ENCODE measurements at places on chromosomes 7 and 10.
A peak's percentile ranks its signal among the peaks of the same experiment; 100 is the strongest.

GRCh38 chr10:29224631-29225030 lies 64.2 kb upstream of the LYZL1 start:
- DNase-seq, result no peak

DNA sequence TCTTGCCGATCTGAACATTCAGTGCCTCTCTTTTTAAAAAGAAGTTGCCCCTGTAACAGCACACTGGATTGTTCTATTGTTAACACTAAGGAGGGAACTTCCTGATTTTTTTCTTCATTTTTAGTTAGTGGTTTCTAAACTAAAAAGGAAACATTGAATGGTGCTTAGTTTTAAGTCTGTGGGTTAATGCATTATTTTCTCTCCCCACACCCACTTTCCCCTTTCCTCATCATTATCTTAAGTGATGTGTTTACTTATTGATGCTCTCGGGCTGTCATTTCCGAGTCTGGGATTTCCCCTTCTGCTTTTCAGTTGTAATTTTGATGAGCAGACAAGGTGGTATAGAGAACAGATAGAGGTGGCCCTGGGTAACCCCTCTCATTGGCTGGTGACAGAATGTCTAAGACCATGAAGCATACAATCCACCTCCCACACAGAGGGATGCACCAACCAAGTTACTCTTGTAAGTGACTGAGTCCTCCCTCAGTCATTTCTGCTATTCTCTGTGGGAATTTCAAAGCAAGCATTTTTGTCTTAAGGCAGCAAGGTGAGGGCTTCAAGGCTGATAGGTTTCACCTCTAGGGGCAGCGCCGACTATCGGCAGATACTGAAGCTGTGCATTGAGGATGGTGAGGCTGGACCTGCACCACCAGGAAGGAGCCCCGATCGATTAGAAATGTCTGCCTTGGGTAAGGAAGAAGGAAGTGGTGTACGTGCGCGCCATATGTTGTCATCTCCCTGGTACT lies 49.5 kb downstream of the CHN2 start:
- no peak for DNase-seq

- no peak for DNase-seq
These were observed 118.5 kb downstream of the ARL4A start for GRCh38 chr7:12805957-12806356.

GRCh38 chr10:13961097-13961496 lies 369.6 kb downstream of the FRMD4A start:
- DNase-seq, result no peak

GRCh38 chr7:86733783-86734182 lies 90.1 kb downstream of the GRM3 start:
- DNase-seq, result no peak

- DNase-seq, result peak; percentile 70
These were observed 52.8 kb downstream of the NRF1 start for GRCh38 chr7:129664029-129665012.

GRCh38 chr7:148492157-148492860 lies 98.3 kb upstream of the C7orf33 start:
- DNase-seq, result no peak

GRCh38 chr7:2175514-2175913 lies 57.2 kb downstream of the MAD1L1 start:
- DNase-seq, result no peak

GRCh38 chr10:6721964-6722615 lies 142.0 kb upstream of the PRKCQ start:
- no peak for DNase-seq

- no peak for DNase-seq
These were observed 21.6 kb downstream of the RBM28 start for GRCh38 chr7:128322040-128322643.

- DNase-seq, result peak; percentile 91
These were observed at the start of gene COPS6 for GRCh38 chr7:100088621-100089457. COPS6 (plus strand) TSS chr7:100088969; CDS start chr7:100088991, 22 bp downstream.

GRCh38 chr7:45944058-45944457 lies 23.0 kb upstream of the IGFBP3 start:
- DNase-seq, result no peak

DNA sequence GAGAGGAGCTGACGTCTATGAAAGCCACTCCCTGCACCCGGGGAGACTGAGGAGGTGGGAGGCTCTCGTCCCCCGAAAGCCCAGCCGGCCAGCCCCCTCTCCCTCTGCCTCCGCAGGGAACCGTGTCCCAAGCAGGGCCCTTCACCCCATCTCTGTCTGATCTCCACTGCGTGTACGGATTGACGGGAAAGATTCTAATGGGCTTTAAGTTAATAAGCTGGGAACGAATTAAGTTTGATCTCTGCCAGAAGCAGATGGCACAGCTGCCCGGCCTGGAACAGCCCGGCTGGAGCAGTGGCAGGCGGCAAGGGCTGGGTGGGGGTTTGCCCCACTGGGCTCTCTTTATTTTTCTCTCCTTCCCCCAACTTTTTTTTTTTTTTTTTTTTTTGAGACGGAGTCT lies 6.1 kb upstream of the SLC29A4 start:
- no peak for DNase-seq

DNA sequence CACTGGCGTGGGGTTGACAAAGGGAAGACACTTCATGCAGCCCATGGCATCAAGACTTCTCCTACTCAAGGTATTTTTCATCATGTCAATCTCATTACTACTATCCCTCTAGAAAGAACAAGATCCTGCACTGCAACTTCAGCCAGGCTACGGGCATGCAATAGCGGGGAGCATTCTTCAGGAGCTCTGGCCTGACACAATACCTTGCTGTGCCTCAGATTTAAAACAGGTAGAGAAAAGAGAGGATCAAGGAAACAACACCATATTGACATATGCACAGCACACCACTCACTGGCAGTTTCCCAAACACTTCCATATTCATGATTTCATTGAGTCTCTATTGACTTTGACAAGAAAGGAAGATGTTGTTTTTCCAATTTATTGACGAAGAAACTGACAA lies 51.5 kb downstream of the DOCK4 start:
- no peak for DNase-seq

DNA sequence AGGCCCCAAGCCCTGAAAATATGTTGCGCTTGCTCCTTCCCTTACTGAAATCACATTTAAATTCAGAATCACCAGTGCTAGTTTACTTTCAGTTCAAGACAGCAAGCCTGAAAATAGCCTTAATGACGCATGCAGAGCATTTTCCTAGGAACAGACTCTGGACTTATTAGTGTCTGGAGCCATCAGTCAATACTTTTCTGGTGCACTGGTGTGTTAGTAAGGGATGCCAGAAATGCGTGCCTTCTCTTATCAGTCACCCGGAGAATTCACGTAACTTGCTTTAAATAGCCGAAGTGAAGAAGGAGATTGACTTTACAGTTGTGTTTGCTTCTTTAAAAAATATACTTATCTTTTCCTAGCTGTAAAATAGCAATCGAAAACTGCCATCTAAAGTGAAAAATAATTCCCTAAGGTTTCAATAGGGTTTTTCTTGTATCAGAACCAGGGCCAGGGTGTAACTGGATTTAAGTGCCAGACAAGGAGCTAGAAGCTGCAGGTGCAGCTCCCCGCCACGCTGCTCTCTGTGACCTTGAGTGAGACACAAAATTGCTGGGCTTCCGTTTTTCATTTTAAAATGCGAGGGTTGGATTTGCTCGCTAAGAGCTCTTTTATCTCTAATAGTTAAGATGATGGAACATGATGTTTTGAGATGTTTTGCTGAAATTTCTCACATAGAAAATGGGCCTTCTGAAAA lies 177.8 kb downstream of the NSUN6 start:
- DNase-seq, result no peak

DNA sequence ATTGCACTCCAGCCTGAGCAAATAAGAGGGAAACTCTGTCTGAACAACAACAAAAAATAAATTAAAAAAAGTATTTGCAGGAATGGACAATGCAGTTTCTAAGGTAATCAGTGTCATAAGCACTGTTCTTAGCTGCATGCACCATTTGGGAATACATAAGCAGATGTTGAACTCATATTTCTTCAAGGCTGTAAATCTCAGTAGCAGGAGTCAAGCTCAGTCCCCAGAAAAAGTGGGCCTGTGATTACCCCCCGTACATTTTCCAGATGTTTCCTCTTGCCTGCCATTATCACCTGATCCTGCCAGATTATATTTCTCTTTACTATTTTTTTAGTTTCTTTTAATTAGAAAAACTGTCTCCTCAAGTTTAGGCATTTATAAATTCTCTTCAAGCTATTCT lies 667.6 kb upstream of the ANKRD30A start:
- DNase-seq, result no peak

GRCh38 chr7:25756601-25757000 lies 395.4 kb upstream of the NFE2L3 start:
- DNase-seq, result no peak

DNA sequence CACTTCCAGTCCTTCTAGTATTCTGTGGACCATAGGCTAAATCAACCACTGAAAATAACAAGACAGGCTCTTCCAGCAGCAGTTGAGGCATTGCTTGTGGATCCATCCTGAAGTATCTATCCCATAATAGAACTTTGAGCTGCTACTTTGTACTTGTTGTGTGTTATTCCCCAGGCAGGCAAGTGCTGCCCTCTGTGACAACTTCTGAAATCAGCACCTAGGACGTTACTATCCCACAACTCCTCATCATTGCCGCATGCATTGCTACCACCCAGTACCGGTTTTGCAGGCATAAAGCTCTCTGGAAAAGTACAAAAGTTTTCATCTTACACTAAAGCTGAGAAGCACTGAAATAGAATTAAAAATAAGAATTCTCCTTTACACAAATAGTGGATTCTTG lies 145.3 kb downstream of the HTR7 start:
- DNase-seq, result no peak

DNA sequence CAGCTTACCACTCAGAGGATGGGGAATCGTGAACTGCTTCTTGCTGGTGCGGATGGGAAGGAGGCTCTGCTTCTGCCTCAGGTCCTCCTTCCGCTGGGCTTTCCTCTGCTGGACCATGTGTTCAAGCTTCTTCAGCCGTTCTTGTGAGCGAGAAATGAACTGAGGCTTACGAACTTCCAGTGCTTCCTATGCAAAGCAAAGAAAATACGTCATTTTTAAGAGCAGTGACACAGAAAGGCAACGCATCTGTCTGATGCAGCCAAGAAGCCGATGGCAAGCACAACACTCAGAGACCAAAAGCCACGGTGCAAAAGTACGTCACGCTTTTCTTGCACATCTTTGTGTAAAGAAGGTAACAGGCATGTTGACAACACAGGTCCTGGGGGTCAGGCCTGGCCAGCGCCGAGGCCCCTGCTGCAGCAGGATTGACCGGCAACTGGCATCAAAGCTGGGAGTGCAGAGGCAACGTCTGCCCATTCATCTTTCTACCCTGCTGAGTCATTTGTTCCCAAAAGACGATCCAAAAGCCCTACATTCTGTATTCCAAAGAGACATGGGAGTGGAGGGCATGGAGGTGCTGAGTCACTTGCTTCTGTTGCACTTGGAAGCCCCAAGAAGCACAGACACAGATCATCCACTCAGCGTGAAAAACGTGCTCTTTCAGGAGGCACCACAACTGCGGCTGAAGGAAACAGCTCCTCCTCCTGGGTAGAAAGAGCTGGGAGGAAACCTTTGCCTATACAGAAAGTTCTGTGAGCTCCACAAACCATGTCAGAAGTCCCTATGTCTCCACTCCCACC lies 71.0 kb upstream of the ADAM12 start:
- no peak for DNase-seq

GRCh38 chr10:125146791-125147579 lies 13.4 kb downstream of the CTBP2 start:
- DNase-seq, result no peak

Data from GM20000 (cell line).